ENCODE measurements at places on chromosomes 5 and 9.

- no peak for DNase-seq
Measured at GRCh38 chr9:128011071-128011817, 30.5 kb upstream of the EEIG1 start.

DNA sequence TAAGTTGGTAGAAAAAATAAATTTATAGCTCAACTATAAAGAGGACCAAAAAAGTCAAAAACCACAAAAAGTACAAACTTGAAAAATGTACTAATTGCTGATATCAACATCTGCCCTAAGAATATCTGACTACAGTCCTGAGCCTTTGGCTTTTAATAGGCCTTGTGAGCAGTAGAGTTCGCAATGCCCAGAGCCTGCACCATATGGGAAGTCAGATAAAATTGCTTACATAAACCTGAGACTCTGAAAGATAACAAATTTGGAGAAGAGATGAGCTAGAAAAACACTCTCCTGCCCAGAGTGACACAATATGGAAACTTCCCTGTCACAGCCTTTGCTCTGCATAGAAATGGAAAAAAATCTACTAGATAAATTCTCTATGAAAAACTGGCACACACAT, 368.0 kb upstream of the GRIN3A start:
- no peak for DNase-seq

DNA sequence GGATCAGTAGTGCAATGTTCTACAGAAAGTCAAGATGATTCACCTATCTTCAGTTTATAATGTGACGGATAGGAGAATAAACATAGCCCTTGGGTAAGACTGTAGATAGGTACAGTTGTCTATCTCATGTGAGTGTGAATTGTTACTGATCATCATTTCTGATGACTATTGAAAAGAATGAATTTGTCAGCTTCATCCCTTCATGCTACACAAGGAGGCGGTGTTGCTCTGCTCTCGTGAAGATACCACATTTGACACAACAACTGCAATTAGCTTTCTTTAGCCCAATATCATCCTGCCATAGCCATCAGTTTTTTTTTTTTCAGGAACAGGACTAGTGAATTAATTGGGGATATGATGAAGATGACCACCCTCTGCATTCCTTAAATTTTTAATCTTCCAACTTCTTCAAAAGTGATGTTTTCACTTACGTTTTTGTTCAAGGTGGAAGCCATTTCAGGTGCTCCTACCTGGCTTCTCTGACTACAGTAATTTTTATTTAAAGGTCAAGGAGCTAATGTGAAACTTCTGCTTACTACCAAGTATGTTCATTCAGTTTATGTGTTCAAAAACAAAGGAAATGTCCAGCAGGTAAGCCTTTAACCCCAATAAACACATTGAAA, 152.9 kb upstream of the MOCS2 start:
- DNase-seq, result peak; percentile 20

DNA sequence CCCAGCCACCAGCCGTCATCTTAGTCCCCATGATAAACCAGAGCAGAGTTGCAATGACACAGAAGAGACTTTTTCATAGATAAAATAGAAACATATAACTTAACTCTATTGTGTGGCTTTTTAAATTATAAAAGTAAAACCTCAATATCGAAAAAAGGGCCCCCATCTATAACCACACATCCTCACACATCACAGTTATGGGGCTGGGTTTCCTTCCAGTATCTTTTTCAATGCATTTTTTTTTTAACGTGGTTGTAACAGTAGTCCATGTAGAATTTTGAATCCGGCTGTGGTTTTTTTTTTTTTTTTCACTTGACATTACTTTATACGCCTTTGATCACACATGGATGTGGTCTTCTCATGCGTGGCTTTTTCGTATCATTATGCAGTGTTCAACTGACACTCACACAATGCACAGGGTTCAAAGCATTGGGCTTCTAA, 77.4 kb downstream of the CFAP77 start:
- no peak for DNase-seq

DNA sequence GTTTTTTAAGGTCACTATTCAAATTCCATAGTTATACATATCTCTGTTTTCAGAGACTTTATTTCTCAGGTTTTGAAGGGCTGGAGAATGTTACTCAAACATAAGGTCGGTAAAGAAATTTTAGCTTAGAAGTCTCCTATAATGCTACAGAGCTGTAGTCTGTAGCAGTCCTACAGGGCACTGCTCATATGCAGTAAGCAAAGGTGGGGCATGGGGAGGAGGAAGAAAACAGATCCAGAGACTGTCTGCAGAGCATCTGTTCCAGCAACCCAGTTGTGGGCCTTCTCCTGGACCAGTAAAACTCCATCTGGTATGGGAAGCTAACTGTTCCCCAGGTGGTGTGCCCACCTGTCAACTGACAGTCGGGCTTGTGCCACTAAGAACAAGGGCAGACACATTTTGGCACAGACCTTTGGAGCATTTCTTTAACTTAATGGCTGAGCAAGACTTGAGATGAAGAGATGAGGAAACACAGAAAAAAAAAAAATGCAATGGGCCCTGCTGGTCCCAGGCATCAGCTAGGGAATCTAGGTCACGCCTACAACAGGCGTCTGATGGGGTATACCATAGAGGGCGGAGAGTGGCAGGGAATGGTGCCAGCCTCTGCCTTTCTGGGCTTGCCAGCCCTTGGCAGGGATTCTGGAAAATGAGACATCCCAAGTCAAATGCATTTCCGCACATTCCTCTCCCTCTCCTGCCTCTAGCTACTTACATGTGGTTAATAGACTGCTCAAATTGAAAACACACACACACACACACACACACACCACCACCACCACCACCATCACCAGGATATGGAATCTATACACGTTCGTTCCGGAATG, 218.9 kb downstream of the ARL15 start:
- DNase-seq, result no peak

- DNase-seq, result no peak
Measured at GRCh38 chr9:83185488-83186154, 122.7 kb upstream of the RASEF start.

DNA sequence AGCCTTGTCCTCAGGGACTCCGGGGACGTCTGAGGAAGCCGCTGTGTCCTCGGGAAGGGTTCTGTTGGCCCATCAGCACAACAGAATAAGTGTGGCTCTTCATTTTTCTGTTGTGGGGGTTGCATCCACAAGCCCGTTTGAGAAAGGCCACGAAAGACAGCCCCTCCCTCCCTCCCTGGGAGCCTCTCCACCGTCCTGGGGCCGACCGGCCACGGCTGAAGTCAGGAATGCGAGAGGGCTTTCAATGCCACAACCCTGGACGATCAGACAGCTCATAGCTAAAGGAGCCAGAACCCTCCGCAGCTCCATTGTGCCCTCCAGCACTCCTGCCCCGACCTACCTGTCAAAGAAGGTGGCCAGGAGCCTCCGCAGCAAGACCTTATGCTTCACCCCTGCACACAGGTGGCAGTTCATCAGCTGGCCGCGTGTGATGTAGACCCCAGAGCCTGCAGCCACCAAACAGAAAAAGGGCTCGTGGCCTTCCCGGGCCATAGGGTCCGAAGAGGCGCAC, 52.4 kb upstream of the UBAC1 start:
- DNase-seq, result no peak

DNA sequence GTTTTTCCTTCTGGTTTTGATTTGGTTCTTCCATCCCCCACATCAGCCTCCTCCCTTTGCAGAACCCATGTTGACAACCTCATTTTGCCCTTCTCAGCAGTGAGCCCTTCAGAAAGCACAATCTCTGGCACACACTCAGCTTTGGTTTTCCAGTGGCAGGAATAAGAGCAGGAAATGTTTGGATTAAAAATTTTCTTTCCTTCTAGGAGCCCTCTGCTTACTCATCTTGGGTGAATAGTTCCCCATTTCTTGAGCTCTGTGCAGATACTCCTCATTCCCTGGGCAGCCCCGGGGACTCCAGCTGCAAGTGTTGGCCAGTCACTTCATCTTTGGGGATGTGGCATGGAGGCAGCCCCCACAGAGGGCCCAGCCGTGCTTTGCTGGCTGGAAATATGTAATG, 170.5 kb downstream of the NR3C1 start:
- DNase-seq, result no peak

- no peak for DNase-seq
Measured at GRCh38 chr9:98660541-98660940, 48.2 kb downstream of the GABBR2 start.

- DNase-seq, result no peak
Measured at GRCh38 chr5:53071738-53072137, 37.8 kb downstream of the MOCS2 start.

GRCh38 chr5:27377626-27378025, 339.2 kb upstream of the CDH9 start:
- DNase-seq, result no peak

DNA sequence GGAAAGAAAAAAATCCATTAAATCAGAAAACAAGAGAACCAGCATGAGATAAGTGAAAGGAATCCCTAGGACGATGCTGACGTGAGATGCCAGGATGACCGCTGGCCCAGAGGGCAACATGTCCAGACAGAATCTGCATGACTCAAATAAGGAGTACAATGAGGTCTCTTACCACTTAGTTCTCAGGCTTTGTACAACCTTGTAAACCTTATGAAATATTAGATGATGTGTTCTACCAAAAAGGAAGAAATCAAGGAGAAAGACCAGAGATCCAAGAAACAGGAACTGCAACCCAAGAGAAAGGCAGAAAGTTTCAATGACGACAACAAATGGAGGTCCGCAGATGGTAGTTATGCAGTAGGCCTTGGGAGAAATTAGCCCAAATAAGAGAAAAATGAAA, 2.8 kb upstream of the GPR150 start:
- DNase-seq, result no peak

DNA sequence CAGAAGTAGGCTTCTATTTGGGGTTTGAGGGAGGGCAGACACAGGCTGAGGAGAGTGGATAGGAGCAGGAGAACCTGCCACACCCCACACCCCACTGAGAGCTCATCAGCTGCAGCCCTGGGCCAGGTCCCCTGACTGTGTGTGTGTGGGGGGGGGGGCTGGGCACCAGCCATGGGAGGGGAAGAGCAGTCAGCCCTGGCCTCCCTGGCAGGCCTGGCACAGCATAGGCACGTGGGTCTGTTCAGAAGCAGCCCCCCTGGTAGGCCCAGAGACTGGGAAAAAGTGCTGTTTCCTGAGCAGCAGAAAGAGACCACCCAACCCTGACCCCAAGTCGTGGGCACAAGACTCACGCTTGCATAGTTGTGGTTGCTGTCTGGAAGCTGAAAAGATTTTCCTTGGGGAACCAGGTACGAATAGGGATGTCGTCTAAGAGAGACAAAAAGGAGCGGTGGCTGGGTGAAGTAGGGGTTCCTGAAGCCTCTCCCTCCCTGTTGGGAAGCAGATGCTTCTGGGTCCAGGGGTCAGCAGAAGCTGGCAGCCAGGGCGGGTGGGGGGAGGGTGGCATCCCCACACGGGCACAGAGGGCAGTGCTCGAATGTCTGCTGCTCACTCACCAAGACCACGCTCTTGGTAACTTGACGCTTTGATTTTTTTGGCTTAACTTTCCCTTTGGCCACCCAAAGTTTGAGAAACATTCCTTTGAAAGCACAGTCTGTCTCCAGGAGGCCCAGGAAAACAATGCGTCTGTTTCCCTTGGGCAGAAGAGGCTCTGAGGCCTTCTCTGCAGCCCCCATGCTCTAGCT, 2.9 kb downstream of the NSMF start:
- DNase-seq, result no peak

DNA sequence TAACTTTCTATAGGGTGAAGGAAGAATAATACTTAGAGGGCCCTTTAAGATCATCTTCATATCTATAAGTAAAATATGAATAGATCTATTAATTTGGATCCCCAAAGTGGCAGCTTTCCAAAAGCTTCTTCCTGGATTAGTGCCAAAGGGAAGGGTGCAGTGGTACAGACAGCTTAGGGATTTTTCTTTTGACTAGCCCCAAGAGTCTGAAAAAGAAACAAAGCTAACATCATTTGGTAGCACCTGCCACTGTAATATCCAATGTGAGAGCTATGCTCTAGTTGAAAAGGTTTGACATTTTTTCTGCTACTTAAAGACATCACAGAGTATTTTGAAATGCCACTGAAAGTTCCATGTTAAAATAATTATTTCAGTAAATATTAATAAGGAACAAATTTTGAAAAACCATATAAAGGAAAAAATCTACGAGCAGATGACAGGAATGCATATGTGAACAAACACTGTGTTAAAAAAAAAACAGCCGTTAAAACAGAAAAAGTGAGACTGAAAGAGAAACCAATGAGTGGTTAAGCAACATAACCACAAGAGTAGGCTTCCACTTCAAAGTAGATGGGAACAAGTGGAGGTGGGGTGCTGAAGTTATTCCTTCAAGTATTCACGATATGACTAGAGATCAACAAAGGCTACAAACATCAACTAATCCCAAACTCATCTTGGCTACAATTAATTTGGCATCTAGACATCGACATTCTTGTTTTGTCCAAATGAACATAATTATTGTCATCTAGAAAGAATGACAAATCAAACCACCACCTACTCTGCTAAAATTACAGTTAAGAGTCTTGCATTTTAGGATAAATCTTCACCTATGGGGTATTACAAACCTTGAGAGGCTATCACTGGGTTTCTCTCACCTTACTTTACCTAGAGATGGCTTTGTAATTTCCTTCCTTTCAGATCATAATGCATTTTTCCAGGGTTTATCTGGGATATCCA, 137.5 kb downstream of the CPLANE1 start:
- no peak for DNase-seq

DNA sequence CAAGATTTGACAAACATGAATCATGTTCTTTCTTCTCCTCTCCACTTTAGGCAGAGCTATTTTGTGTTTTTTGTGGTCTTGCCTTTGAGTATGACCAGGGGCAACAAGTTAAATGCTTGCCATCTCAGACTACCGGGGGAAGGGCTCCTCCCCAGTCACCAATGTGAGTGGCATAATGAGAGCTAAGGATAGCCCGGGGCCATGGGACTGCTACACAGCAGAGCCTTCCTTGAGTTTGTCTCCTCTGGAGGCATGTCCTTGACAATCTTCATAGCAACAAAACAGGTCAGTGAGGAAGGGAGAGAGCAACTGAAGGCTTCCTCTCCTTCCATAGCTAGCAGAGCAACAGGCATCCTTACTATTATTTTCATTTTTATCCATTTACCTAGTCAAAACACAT, 299.3 kb downstream of the ENC1 start:
- no peak for DNase-seq

DNA sequence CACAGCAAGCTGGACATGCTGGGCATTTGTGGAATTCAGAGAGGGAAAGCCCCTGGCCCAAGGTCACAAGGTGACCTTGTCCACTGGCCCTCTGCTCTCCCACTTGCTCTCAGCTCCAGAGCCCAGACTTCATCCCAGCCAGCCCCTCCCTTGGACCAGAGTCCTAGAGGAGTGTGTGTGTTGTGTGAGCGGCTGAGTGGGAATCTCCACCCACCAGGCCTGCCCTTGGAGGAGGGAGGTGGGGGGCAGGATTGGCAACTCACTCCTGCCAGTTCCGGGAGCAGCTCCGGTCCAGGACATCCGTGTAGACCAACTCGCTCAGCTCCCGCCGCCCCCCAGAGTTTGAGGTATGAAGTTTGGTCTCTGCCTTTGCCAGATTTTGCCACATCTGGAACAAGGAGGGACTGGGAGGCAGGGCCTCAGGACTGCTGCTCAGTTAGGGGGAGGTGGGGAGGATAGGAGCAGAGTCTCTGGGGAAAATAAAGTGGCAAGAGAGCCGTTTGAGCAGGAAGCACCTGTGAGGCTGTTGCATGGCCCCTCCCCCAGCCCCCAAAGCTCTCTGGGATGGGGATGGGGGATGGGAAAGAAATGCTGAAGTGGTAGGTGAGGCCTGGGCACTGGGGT, 1.4 kb downstream of the MZB1 start:
- DNase-seq, result no peak

- peak; percentile 19 for DNase-seq
Measured at GRCh38 chr5:87069974-87070608, 197.6 kb upstream of the RASA1 start.

GRCh38 chr5:8770431-8770830, 775.4 kb downstream of the SEMA5A start:
- no peak for DNase-seq

GRCh38 chr5:127375544-127376091, 85.0 kb downstream of the MEGF10 start:
- no peak for DNase-seq

- no peak for DNase-seq
Measured at GRCh38 chr5:39794513-39795210, 369.9 kb upstream of the DAB2 start.
